Activated naive CD4-positive, alpha-beta T cell treated with anti-CD3 and anti-CD28 coated beads, Interleukin-2, amount 10 ng/mL, durations not matched to agents 7 days and 5 days (primary cell): ENCODE measurements at places on chromosomes 13 and 19.
A peak's percentile ranks its signal among the peaks of the same experiment; 100 is the strongest.

- no peaks in the 10 kb centered on the region for H3K4me1 ChIP-seq
- DNase-seq = no peak
- H3K27ac ChIP-seq = no peak overlapping the region
- H3K27me3 ChIP-seq = no peaks in the 10 kb centered on the region
These were observed 25.6 kb downstream of the DHRS12 start for GRCh38 chr13:51778392-51778791.

GRCh38 chr19:5667751-5668271 lies 12.5 kb downstream of the MICOS13 start:
- H3K27me3 ChIP-seq = no peaks in the 10 kb centered on the region
- peaks cover 54% of the 10 kb centered on the region for H3K36me3 ChIP-seq
- H3K27ac ChIP-seq = no peak overlapping the region
- H3K4me3 ChIP-seq = no peak overlapping the region

- no peak overlapping the region for H3K27ac ChIP-seq
- DNase-seq = no peak
- H3K36me3 ChIP-seq = no peaks in the 10 kb centered on the region
- no peaks in the 10 kb centered on the region for H3K27me3 ChIP-seq
These were observed 263.0 kb downstream of the DCT start for GRCh38 chr13:94216476-94216875.

- H3K27me3 ChIP-seq = peaks cover 32% of the 10 kb centered on the region
- H3K36me3 ChIP-seq = no peaks in the 10 kb centered on the region
- H3K4me1 ChIP-seq = peaks cover 16% of the 10 kb centered on the region
- no peak overlapping the region for H3K27ac ChIP-seq
- no peak overlapping the region for H3K4me3 ChIP-seq
These were observed 6.4 kb downstream of the FLT1 start for GRCh38 chr13:28488376-28489005.

DNA sequence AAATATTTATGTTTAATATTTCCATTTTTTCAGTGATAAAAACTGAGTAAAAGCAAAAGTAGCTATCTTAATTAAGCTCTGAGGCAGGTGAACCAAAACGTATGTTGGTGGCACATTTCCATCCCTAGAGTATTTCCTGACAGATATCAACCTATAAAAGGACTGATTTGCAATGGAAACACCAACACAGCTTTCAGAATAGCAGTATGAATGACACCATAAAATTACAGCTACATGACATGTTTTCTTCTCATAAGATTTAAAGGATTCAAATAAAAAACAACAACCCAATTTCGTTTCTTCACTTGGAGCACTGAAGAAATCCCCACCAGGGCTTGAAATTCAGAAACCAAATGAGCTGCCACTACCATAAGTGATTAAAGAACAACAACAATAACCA lies 194.4 kb downstream of the RFC3 start:
- no peaks in the 10 kb centered on the region for H3K27me3 ChIP-seq
- no peak overlapping the region for H3K4me3 ChIP-seq
- no peaks in the 10 kb centered on the region for H3K4me1 ChIP-seq

DNA sequence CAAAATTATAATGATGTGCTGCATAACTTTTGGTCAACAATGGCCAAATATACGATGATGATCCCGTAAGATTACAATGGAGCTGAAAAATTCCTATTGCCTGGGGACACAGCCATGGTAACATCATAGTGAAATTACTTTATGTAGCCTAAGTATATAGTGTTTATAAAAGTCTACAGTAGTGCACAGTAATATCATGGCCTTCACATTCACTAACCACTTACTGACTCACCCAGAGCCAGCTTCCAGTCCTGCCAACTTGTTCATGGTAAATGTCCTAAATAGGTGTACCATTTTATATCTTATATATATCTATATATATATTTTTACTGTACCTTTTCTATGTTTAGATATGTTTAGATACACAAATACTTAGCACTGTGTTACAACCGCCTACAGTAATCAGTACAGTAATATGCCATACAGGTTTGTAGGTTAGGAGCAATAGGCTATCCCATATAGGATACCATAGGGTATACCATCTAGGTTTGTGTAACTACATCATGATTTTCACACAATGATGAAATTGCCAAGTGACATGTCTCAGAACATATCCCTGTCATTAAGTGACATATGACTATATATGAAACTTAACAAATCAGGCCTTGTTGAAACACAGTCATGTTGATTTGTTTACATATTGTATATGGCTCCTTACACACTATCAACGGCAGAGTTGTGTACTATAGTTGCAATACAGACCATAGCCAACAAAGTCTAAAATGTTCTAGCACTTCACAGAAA lies 23.7 kb downstream of the DIS3 start:
- no peaks in the 10 kb centered on the region for H3K4me1 ChIP-seq
- DNase-seq = no peak
- H3K36me3 ChIP-seq = peaks cover 48% of the 10 kb centered on the region
- no peak overlapping the region for H3K4me3 ChIP-seq
- H3K27me3 ChIP-seq = no peaks in the 10 kb centered on the region
- no peak overlapping the region for H3K27ac ChIP-seq

- H3K27me3 ChIP-seq = no peaks in the 10 kb centered on the region
- no peak overlapping the region for H3K27ac ChIP-seq
These were observed 63.4 kb upstream of the DIAPH3 start for GRCh38 chr13:60227158-60227557.

- peaks cover 80% of the 10 kb centered on the region for H3K36me3 ChIP-seq
- no peak overlapping the region for H3K27ac ChIP-seq
- no peak overlapping the region for H3K4me3 ChIP-seq
- no peaks in the 10 kb centered on the region for H3K27me3 ChIP-seq
- DNase-seq = no peak
These were observed 5.3 kb downstream of the ZNF470 start for GRCh38 chr19:56572589-56572988.

- peaks cover 42% of the 10 kb centered on the region for H3K36me3 ChIP-seq
- H3K4me3 ChIP-seq = no peak overlapping the region
- H3K4me1 ChIP-seq = peaks cover 11% of the 10 kb centered on the region
These were observed 121.0 kb downstream of the RGCC start for GRCh38 chr13:41578371-41578770.

DNA sequence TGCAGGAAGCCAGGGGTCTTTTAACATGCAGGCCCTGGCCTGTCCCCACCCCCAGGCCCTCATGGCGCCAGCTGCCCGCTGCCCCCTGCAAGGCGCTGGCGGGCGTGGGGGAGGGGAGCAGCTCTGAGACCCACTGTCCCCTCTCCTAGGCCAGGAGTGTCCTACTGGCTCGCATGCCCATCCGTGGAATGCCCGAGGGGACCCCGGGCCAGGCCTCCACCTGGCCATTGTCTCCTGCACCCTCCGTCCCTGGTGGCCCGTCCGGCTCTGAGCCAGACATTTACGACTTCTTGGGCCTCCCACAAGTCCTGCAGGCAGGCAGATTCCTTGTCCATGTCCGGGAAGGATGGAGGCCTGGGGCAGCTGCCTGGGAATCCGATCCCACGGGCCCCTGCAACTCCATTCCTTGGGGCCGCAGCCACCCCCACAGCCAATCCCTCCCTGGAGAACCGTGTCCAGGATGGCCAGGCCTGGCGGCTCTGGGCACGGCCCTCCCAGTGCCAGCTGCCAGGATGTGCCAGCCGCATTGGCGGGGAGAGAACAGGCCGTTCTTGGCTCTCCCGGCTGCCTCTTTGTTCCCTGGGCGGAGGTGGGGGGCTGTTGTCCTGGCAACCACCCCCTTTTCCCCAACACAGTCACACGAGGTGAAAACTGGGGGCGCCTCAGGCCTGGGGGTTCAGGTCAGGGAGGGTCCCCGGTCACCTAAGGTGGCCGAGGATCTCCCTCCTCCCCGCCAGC lies 10.5 kb upstream of the PLIN3 start:
- H3K4me1 ChIP-seq = peaks cover 6% of the 10 kb centered on the region
- DNase-seq = no peak
- H3K27ac ChIP-seq = no peak overlapping the region
- no peak overlapping the region for H3K4me3 ChIP-seq

DNA sequence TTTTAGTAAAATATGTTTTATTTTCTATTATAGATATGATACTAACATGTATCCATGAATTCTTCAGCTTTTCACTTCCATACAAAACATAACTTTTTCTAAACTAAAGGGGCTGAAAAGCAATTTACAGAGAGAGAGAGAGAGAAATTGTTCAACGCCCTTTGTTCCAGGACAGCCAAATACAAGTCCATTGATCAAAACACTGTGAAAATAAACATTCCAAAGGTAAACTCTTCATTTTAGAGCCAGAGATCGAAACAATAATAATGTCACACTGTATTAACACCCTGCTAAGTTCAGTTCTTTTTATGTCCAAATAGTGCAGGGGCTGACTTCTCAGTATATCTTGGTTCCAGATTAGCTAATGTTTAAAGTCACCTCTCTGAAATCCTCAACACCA lies 516.2 kb upstream of the ATXN8OS start:
- no peak for DNase-seq
- H3K36me3 ChIP-seq = no peaks in the 10 kb centered on the region
- H3K4me1 ChIP-seq = no peaks in the 10 kb centered on the region
- no peak overlapping the region for H3K27ac ChIP-seq
- no peaks in the 10 kb centered on the region for H3K27me3 ChIP-seq

DNA sequence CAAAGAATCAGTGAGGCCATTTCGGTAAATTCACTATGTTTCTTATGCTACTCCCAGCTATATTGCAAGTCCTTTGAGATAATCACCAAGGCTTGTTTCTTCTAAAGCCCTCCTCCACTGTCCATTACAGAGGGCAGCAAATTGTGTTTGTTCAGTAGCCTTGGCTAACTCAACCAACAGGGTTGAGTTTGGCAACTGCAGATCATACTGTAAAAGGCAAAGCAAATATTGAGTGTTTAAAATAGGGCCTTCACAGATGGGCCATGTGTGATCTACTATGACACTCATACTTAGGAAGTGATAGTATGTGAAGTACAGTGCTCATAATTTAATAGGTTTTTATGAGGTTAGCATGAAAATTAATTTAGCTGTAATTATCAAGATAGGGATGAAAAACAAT lies 171.3 kb downstream of the DACH1 start:
- H3K4me1 ChIP-seq = no peaks in the 10 kb centered on the region
- no peaks in the 10 kb centered on the region for H3K27me3 ChIP-seq
- no peak for DNase-seq
- H3K27ac ChIP-seq = no peak overlapping the region
- H3K36me3 ChIP-seq = no peaks in the 10 kb centered on the region
- no peak overlapping the region for H3K4me3 ChIP-seq

- H3K27me3 ChIP-seq = peaks cover 41% of the 10 kb centered on the region
- H3K36me3 ChIP-seq = no peaks in the 10 kb centered on the region
- H3K4me1 ChIP-seq = no peaks in the 10 kb centered on the region
- H3K27ac ChIP-seq = no peak overlapping the region
These were observed 24.9 kb upstream of the AMER2 start for GRCh38 chr13:25196971-25197370.

GRCh38 chr19:41354343-41354953 lies 726 bp upstream of the TGFB1 start:
- H3K4me1 ChIP-seq = peaks cover 61% of the 10 kb centered on the region
- DNase-seq = no peak
- peak overlapping the region; percentile 92 for H3K4me3 ChIP-seq
- peaks cover 27% of the 10 kb centered on the region for H3K36me3 ChIP-seq

DNA sequence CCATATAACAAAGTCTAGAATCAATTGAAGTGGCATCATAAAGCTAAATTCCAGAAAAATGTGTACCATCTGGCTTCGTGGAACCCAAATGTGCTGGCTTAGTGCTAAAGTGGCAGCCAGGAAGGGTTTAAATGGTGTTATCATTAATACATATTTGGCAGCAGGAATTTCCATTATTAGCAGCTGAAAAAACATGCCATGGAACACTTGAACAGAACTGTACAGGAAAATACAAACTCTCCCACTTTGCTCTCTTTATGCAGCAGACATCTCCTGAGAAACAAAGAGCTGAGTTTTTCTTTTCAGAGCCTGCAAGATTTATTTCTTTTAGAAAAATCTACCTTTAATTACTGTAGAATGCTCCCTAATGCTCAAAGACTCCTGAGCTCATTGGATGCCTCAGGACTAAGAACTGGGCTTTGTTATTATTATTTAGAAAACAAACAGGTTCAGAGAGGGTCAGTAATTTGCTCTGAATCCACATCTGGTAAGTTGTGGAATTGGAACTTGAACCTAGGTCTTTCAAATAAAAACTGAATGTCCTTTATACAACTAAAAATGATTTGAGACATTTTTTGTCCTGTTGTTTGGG lies 179.0 kb downstream of the LACC1 start:
- H3K4me3 ChIP-seq = no peak overlapping the region
- no peaks in the 10 kb centered on the region for H3K36me3 ChIP-seq
- no peak overlapping the region for H3K27ac ChIP-seq
- DNase-seq = no peak
- H3K27me3 ChIP-seq = peaks cover 12% of the 10 kb centered on the region

DNA sequence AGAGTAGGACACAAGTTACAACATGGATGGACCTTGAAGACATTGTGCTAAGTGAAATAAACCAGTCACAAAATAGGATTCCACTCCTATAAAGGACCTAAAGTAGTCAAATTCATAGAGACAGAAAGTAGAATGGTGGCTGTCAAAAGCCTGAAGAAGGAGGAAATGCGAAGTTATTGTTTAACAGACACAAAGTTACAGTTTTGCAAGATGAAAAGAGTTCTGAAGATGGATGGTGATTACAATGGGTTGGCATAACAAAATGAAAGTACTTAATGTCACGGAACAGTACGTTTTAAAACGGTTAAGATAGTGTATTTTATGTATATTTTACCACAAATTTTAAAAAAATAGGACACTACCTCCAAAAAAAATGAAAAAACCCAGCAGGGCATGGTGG lies 34.8 kb downstream of the FOXO1 start:
- peaks cover 65% of the 10 kb centered on the region for H3K4me1 ChIP-seq
- H3K4me3 ChIP-seq = peak overlapping the region; percentile 47
- no peaks in the 10 kb centered on the region for H3K27me3 ChIP-seq
- peak overlapping the region; percentile 74 for H3K27ac ChIP-seq
- peaks cover 42% of the 10 kb centered on the region for H3K36me3 ChIP-seq

DNA sequence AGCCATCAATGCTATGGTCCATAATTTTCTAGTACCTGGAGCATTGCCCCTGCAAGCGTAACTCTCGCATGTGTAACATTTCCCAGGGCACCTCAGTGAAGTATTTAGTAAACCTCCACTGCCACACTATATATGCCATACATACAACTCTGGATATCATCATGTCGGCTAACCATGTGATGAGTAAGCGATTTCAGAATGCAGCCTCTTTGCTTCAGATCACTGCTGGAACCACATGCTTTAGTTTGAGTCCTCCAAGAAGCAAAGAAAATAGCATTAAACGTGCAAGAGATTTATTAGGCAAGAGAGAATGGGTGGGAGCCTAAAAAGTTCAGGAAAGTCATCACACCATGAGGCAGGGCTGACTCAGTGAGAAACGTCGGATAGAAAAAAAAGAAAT lies 635.6 kb upstream of the SLITRK5 start:
- H3K4me1 ChIP-seq = no peaks in the 10 kb centered on the region
- H3K36me3 ChIP-seq = no peaks in the 10 kb centered on the region
- no peak overlapping the region for H3K27ac ChIP-seq

- no peak overlapping the region for H3K27ac ChIP-seq
- H3K36me3 ChIP-seq = peaks cover 30% of the 10 kb centered on the region
- no peaks in the 10 kb centered on the region for H3K27me3 ChIP-seq
- no peaks in the 10 kb centered on the region for H3K4me1 ChIP-seq
- H3K4me3 ChIP-seq = no peak overlapping the region
These were observed 12.9 kb upstream of the CCDC169 start for GRCh38 chr13:36310417-36311108.
